ENCODE measurements at places on chromosomes 3 and 15.

DNA sequence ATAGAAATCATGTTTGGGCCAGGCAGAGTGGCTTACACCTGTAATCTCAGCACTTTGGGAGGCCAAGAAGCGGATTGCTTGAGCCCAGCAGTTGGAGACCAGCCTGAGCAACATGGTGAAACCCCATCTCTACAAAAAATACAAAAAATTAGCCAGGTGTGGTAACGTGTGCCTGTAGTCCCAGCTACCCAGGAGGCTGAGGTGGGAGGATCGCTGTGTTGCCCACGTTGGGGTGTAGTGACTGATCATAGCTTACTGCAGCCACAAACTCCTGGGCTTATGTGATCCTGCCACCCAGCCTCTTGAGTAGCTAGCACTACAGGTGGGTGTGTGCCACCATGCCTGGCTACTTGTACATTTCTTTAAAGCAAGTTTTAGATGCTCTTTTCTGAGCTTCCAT, 114.3 kb downstream of the WDR76 start:
- no peak for DNase-seq

- no peak for DNase-seq
These were observed 414.5 kb upstream of the ARHGEF26 start for GRCh38 chr3:153706706-153707105.

- no peak for DNase-seq
These were observed 67.9 kb upstream of the AKAP13 start for GRCh38 chr15:85312486-85312885.

- no peak for DNase-seq
These were observed 29.7 kb downstream of the CRYGS start for GRCh38 chr3:186514296-186515002.

DNA sequence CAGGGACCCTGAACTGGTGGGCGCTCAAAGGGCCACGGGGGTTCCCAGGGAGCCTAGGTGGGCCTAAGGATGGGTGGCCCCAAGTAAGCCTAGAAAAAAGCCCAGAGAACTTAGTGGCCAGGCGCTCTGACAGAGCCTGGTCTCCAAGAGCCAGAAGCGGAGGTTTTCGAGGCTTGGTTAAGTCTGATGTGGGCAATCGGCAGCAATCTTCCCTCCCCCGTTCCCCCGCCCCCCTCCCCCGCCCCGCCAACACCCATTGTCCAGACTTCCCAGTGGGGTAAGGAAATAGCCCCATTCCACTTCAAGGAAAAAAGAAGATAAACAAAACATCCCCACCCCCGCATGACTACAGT, 6.7 kb downstream of the EOMES start:
- DNase-seq, result no peak

- DNase-seq, result no peak
These were observed 45.5 kb downstream of the CPNE4 start for GRCh38 chr3:131989318-131989717.

DNA sequence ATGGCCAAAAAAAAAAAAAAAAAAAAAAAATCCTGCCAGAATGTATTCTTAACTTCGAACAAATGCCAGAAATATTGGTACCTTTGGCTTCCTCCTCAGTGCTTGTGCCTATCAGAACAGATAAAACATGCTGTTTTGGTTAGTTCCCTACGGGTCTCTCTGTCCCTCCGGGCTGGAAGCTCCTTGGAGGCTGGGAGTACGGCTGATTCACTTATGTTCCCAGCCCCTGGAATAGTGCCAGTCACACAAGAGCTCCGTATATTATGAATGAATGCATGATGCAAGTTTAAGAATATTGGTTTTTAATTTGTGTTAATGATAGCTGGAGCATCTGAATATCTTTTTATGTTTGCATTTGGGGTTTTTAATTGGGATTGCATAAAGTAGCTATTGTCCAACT, 44.0 kb downstream of the NR2F2 start:
- no peak for DNase-seq

- DNase-seq, result no peak
These were observed 172.5 kb downstream of the NTRK3 start for GRCh38 chr15:88083811-88084760.

- DNase-seq, result no peak
These were observed 1139.0 kb downstream of the ROBO2 start for GRCh38 chr3:78178740-78179363.

DNA sequence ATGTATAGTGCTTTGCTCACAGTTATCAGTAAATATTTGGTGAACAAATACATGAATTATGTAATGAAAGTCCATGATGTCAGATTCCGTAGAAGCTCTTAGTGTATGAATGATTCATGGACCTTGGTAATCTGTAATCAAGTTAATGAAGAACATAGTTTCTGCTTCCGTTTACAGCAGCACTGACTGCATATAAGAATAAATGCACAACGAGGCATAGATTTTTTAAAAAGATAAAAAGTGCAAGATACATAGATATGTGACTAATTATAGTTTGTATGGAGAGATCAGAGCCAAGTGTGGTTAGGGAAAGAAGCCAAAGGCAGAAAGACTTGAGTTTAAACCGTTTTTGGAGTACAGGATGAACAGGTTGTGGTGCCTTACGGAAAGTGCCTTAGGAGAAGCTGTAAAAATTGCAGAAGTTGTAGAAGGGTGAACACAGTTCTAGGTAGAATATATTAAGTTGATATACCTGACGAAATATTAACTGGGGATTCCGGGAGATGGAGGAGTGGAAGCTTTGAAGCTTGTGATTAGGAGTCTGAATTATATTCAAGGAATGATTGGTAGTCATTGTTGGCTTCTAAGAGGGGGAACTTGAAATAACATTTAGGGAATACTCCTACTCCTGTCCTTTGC, 293.1 kb downstream of the NLGN1 start:
- no peak for DNase-seq

GRCh38 chr3:113896930-113897329, 50.9 kb upstream of the ZDHHC23 start:
- DNase-seq, result no peak

DNA sequence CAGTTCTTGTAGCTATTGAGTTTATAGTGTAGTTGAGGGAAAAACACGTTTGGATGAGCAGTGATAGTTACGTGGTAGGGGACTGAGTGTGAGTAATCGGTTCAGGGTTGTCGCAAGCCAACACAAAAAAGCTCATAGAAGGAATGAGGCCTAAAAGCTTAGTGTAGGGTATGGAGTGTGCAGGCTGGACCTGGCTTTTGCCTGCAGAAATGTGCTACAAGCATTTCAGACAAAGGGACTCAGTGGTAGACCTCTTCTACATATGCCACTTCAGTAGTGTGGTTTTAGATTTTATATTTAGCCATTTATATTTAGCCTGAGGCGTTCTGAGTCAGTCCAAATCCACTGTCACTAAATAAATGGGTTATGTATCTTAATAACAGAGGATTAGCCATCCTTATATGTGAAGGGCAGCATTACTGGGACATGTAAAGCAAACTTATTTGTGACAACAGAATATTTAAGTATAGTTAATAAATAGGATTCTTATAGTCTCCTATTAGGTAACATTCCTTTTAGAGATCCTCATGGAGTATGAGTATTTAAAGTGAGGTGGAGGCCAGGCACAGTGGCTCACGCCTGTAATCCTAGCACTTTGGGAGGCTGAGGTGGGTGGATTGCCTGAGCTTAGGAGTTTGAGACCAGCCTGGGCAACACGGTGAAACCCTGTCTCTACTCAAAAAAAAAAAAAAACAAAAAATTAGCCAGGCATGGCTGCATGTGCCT, 21.8 kb downstream of the ATP2C1 start:
- no peak for DNase-seq

DNA sequence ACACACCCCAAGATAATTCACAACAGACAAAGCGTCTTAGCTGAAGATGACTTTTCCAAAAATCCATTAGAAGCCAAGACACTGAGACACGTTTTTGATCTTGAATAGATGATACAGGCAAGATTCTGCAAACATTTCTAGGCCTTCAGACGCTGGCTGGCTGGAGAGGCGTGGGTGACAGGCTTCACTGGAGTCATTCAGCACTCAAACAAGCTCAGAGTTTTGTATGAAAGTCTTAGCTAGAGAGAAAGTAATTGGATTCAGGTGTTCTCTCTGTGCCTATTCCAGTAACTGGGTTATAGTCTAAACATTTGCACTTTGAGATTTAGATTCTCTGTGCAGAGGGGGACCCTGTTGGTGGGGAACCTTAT, 147.7 kb upstream of the BHLHE40 start:
- DNase-seq, result no peak

DNA sequence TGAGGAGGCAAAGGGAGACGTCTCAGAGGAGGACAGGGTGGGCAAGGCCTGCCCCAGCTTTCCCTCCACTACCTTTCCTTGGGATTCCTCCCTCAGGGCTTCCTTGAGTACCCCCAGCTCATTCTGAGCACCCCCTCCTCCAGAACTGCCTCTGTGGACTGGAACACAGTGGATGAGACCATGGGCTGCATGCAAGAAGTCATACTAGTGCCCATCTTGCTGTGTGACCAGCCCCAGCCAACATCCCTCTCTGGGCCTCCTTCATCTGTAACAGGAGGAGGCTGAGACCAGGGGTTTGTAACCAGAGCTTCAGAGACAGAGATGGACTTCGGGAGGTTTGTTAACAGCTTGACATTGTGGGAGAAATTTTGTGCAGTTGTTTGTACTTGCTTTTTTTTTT, 25.6 kb downstream of the FEM1B start:
- DNase-seq, result no peak

DNA sequence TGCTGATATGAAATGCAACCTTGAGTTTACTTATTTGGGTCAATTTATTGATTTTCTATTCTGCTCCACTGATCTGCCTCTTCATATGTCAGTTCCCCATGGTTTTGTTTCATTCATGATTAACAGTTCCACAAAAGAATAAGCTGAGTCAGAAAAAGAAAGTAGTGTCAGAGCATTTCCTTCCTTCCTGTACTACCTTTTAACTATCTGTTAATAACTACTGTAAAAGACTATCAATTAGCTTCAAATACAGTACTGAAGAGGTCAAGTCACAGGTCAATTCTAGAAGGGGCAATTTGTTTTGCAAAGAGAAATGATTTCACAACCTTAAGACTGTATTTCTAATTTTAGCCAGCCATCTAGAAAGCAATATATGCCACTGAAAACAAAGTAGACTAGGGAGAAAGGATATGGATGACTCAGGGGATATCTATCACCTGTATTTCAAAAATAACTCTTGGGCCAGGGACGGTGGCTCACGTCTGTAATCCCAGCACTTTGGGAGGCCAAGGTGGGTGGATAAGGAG, 129.5 kb downstream of the TFDP2 start:
- no peak for DNase-seq

- no peak for DNase-seq
These were observed 59.7 kb downstream of the ADAMTS7 start for GRCh38 chr15:78751602-78751979.

DNA sequence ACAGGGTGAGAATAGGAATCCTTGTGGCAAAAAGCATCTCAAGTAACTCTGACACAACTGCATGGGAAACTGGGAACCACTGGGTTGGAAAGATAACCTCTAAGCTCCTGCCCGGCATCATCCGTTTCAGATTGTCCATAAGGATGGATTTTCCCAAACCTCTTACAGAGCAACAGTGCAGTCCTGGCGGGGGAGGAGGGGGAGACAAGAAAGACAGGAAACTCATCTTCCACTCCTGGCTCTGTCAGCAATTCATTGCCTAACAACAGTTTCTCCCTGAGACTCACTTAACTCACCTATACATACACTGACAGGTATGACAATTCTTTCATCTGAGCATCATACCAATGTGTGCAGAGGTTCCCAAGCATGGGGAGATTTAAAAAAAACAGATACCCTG, 279.0 kb downstream of the RPLP1 start:
- DNase-seq, result no peak

GRCh38 chr15:47691882-47692281, 25.4 kb upstream of the SEMA6D start:
- DNase-seq, result no peak

- no peak for DNase-seq
These were observed 71.0 kb upstream of the ZBED2 start for GRCh38 chr3:111666041-111666735.

GRCh38 chr3:141644931-141645330, 93.2 kb upstream of the RNF7 start:
- no peak for DNase-seq

DNA sequence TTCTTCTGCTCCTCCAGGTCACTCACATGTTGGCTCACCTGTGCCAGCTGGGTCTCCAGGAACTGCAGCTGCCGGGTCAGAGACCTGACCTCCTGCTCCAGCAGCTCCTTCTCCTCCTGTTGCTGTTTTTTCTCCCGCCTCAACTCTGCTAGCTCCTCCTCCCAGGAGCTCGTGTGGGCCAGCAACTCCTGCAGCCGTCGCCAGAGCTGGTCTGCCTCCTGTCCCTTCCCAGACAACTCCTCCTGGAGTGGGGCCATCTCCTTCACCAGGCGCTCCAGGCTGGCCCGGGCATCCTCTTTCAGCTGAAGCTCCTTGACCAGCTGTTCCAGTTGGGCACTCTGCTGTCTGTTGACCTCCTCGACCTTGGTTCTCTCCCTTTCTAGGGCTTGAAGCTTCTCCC, 24.5 kb downstream of the CXCR6 start:
- DNase-seq, result no peak

GRCh38 chr3:128369121-128369703, 97.5 kb downstream of the DNAJB8 start:
- DNase-seq, result no peak

DNA sequence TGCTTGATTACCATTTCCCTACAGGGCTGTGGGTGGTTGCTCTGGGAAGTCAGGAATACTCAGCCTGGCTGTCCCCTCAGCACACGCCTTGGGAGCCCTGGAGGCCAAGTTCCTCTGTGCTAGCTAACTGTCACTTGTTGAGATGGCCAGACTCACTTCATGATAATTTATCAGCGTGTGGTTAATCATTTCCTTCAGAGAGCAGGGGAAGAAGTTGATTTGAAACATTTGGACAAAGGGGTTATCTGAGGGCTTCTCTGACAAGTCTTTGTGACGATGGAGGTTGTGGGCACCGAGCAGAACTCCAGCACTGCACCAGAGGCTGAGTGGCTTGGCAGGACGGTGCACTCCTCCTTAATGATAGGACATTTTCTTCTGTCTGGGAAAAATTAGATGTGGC, 61.9 kb downstream of the WHAMM start:
- DNase-seq, result no peak

DNA sequence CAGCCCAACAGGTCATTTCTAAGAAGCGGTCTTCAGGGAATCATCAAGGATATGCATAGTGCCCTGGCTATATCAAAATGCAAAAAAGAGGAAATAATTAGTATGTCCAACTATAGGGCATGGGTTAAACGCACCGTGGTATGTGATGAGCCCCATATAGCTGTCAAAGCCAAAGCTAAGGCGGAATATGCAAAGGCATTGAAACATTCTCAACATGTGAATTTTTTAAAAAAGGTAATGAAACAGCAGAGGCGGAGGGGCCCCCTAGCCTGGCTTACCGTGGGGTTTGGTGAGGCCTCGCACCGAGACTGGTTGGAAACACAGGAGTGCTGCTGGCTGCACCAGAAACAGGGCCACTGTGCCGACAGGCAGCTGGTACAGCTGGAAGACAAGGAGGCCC, 23.2 kb downstream of the PLXND1 start:
- DNase-seq, result no peak
